Heart right ventricle (tissue), 16 donors: ENCODE measurements at places on chromosomes 2 and 18.

DNA sequence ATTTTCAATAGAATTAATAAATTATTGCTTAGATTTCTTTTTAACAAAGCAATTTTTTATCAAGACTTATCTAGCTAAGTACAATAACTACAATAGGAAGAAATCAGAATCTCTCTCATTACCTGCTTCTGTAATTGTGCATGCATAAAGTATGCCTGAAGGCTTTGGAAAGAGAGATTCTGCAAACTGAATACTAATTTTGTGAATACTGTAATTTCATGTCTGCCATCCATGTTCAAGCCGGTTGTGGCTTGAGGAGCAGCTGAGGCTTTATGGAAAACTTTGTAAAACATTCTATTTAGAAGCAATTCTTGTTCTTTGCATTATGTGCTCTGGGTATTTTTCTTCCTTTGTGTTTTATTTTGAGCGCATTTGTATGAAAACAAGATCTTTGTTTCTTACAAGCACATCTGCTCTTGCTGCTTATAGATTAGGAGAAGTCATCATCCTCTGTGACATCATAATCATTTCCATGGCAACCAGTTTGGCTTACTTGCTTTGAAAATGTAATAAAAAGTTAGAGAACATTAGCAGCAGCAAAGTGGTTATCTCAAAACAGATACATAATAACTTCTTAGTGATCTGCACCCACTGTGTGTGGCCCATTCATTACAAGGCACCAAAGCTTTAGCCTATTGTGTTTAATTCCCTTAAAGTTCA, 16.0 kb upstream of the IKZF2 start:
- no peak for DNase-seq

DNA sequence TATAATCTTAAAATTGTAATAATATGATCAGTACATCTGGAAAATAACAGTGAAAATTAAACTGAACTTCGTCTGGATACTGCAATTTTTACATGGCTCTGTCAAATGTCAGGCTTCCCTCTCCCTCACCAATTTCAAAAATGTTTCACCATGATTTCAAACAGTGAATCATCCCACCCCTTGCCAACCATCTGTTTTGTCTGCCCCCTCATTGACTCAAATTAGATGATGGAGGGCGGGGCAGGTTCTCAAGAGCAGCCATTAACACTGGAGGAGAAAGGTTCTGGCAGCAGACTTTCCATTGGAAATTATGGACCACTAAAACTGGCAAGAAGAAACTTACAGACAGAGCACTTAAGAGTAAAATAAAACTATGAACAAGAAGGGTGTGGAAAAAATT, 1195.7 kb upstream of the ZEB2 start:
- DNase-seq, result no peak

DNA sequence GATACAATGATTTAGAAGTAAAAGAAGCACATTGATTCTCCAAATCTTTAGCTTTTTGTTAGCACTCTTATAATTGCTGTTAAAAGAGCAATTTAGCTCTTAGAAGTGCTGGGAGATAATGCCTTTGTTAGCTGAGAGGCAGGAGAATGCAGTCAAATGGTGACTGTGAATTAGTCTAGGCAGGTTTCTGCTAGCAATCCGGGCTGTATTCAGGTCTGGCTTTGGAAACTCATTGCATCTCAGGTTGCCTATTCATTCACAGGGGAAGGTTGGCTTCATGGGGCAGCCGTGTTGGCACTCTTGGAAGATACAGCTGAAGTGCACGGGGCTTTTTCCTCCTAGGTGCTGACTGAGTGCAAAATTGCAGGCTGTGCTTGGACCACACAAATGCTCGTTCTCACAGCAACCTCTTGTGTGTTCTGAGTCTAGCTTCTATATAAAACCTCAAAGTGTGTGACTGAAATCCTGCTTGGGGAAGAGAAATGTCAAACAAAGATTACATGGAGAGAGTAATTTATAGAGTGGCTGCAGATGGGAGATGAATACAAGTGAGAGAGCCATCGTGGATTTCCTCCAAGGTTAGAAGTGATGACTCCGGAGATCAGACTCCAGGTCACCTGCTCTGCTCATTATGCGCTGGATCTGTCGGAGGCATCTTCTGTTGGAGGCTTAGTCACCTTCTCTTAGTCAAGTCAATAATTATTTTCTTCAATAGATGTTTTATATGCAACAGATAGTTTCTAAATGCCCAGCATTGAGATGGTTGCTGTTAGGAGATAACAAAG, 167.8 kb downstream of the PMAIP1 start:
- no peak for DNase-seq

- no peak for DNase-seq
Observed at GRCh38 chr2:25000036-25000435, 28.3 kb upstream of the DNAJC27 start.

GRCh38 chr18:48854780-48855179, 96.0 kb downstream of the SMAD7 start:
- DNase-seq, result no peak

DNA sequence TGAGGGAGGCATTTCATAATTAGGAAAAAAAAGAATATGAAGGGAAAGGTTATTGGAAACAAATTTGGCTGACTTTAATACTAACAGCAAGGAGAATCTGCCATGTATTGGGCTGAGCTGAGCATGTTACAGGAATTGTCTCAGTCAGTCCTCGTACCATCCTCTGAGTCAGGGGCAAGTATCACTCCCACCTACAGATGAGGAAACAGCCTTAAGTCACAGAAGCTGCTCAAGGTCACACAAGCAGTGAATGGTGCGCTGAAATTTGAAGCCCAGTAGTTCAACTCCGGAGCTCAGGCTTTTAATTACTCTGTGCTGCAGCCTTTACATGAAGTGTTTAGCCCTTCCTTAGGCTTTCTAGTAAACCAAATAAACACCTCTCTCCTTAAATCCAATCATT, 17.3 kb downstream of the PROKR1 start:
- no peak for DNase-seq

GRCh38 chr2:235034265-235035118, 82.7 kb downstream of the SH3BP4 start:
- DNase-seq, result no peak

DNA sequence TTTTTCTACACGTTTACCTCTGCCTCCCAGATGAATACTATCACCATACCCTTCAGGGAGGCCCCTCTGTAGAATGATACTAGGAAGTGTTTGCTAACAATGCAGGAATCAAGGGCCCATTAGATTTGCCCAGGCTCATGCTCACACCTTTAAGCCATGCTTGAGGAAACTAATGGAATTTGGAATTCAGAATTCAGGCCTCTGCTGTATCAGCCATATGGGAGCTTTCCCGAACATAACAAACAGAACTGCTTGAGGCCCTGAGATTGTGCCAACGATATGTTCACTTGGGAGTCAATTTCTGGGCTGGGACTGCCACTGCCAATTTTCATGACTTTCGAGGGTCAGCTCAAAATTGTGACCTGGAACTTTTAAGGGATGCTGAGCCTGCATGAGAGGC, 282.5 kb downstream of the CLIP4 start:
- no peak for DNase-seq

DNA sequence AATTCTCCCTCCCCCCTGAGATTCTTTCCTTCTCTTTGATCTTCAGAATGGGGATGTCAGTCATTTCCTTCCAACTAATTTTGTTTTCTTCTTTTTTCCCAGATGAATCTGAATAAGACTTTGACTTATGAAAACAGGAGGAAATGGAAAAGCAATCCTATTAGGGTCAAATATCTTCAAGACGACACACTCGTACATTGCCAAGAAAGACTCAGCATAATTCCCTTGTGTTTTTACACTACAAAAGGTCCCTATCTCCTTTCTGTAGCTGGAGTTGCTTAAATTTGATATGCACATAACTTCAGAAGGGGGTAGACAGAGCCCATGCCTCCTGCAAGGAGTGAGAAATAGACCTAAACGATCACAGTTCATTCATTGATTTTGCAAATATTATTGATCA, 230.3 kb upstream of the RBBP8 start:
- DNase-seq, result no peak

DNA sequence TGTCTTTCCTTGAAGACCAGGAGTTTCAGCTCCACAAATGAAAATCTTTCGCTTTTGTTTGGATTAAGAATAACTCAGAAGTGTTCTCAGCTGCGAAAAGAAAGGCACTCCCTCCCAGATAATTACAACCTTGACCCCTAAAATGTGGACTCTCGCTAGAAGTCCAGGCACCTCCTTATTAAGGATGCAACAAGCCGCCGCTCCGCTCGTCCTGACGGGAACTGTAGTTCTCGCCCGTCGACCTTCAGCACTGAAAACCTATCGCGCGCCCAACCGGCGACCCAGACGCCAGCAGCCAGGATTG, 559 bp downstream of the IMMT start:
- peak; percentile 96 for DNase-seq

- no peak for DNase-seq
Observed at GRCh38 chr2:169478745-169479256, 493 bp upstream of the BBS5 start.

DNA sequence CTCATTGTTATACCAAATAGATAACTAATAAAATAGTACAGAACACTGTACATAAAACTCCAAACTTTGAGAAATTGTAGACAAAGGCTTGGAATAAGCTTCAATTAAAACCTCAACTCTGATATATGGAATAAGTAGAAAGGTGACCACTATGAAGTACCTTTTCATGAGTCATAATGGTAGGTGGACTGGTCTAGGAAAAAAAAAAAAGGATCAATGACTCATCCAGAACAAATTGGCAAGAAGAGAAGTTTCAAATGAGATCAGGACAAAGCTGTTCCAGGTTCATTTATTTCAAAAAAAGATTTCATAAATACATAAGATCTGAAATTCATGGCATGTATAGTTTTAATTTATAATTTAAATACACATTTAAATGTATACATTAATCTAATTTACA, 769.7 kb downstream of the SUCLG1 start:
- no peak for DNase-seq

- DNase-seq, result no peak
Observed at GRCh38 chr2:118046634-118047210, 32.9 kb upstream of the CCDC93 start.

DNA sequence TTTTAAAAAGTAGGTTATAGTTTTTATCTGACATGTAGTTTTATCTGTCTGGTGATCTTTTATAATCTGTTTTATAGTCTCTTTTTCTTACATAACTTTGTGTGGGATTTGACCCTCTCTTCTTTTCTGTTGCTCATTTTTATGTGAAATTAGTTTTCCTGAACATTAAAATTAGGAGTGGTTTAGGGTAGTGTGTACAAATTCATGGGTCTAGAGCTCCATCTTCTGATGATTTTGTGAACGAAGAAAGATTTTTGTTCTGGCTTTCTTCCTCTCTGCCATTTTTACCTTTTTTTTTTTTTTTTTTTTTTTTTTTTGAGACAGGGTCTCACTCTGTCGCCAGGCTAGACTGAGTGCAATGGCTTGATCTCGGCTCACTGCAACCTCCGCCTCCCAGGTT, 46.6 kb downstream of the SLC30A6 start:
- no peak for DNase-seq

DNA sequence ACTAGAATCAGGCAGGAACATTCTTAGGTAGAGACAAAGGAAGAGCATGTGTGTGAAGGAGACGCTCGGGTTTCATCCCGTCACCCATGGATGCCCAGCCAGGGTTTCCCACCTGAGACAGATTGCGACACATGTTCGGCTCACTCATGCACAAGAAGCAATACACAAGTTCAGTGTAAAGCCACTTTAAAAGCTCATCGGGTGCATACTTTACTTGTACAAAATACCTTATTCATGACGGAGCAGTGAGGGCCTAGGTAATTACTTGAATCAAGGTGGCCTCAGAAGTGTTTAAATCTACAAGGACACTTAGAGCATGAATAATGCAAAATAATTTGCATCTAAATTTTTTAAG, 42.0 kb downstream of the ZEB2 start:
- no peak for DNase-seq

- DNase-seq, result no peak
Observed at GRCh38 chr18:55489034-55489986, 98.7 kb downstream of the TCF4 start.

DNA sequence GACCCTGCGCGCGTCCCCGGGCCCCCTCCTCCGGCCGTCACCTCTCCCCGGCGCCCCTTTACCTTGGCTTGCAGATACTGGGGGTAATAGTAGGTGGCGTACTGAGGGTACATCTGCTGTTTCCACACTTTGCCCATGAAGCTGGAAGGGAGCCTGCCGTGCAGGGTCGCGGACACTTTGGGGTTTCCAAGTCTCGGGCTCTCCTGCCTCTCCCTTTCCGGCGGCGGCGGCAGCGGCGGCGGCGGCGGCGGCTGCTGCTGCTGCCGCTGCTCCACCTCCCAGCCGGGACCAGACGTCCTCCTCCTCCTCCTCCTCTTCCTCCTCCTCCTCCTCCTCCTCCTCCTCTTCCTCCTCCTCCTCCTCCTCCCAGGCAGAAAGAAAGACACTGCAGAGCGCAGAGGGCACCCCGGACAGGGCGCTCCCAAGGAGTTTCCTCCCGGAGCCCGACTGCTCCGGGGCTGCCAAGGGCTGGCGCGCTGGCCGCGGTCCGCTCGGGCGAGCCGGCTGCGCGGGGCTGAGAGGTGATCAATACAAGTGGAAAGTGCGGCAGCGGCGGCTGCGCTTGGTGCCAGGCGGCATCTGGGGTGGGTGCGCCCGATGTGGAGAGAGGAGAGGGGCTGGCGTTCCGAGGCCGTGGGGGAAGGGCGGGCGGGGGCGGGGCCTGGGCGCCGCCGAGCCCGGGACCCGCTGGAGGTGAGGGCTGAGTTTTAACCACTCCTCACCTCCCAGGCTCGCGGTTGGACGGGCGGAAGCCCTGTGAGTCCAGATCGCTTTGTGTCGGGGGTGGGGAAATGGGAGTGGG, at the start of gene RBMS1:
TSS of gene RBMS1 (minus strand) at position 581 of the 802 bp plus-strand sequence. CDS start at position 137, 444 bp downstream.
- peak; percentile 70 for DNase-seq

GRCh38 chr2:150474326-150475074, 13.0 kb downstream of the RND3 start:
- no peak for DNase-seq

- no peak for DNase-seq
Observed at GRCh38 chr2:105104208-105104731, 66.4 kb downstream of the MRPS9 start.

- peak; percentile 6 for DNase-seq
Observed at GRCh38 chr2:26299471-26300101, 46.4 kb upstream of the SELENOI start.

DNA sequence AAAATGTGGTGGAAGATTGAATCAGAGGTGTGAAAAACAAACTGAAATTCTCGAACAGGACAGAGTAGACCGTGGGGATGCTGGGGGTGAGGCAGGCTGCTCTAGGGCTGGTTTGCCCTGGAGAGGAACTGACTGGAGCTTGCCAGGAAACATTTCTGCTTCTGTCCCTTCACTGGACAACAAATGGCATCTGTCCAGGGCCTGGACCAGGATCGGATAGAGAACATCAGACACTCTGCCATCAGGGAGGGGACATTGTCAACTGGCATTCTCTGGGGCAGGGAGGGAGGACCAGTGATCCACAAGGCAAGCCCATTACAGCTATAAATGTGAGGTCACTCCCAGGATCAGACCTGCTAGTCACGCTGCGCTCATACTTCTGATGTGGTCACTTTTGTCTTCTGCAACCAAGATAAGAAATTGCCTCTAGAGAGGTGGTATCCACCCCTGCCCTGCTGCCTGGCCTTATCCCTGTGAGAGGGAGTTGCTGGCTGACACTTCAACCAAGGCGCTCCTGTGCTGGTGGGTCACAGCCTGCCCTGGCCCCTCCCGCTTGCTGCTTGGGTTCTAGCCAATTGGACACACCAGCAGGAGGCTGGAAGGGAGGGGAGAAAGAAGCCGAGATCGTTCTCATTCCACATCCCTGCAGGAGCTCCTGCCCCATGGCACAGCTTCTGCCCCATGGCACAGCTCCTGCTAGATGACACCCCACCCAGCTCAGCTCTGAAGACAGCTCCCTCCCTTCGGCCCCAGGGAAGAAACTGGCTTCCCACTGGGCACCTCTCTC, 8.7 kb downstream of the NPPC start:
- DNase-seq, result no peak

GRCh38 chr2:27805180-27805579, 33.7 kb downstream of the MRPL33 start:
- DNase-seq, result no peak

- no peak for DNase-seq
Observed at GRCh38 chr2:235215248-235215647, 263.4 kb downstream of the SH3BP4 start.
